ENCODE measurements at places on chromosomes 16 and 17.

DNA sequence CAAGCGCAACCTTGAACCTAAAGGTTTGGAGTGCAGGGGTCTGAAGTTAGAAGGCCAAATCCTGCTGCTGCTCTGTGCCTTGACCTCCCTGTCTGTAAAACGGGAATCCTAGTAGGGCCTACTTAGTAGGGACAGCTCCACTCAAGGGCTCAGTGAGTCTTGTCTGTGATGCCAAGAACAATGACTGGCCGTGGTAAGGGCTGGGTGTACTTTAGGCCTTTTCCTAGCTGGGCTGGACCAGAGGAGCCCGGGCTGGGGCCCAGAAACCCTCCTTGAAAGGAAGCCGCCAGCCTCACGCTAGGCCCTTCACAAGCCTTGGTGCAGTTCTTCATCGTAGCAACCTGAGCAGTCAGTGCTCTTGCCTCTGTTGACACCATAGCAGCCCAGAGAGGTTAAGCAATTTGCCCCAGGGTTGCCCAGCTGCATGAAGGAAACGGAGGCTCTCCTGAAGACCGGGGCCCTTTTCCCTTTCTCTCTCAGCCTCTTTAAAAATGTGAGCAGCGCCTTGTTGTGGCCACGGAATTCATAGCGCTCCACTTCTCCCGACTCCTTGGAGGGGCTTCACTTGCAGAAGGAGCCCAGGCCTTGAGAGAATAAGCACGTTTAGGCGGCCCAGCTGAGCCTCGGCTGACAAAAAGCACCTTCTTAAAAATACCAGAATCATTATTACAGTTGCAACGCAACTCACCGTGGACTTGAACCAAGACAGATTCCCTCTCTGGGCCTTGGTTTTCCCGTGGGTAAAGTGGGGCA, 4.4 kb downstream of the NECAB2 start:
- no peak for DNase-seq

- DNase-seq, result no peak
These were observed 153.5 kb upstream of the CIBAR2 start for GRCh38 chr16:85265810-85266209.

DNA sequence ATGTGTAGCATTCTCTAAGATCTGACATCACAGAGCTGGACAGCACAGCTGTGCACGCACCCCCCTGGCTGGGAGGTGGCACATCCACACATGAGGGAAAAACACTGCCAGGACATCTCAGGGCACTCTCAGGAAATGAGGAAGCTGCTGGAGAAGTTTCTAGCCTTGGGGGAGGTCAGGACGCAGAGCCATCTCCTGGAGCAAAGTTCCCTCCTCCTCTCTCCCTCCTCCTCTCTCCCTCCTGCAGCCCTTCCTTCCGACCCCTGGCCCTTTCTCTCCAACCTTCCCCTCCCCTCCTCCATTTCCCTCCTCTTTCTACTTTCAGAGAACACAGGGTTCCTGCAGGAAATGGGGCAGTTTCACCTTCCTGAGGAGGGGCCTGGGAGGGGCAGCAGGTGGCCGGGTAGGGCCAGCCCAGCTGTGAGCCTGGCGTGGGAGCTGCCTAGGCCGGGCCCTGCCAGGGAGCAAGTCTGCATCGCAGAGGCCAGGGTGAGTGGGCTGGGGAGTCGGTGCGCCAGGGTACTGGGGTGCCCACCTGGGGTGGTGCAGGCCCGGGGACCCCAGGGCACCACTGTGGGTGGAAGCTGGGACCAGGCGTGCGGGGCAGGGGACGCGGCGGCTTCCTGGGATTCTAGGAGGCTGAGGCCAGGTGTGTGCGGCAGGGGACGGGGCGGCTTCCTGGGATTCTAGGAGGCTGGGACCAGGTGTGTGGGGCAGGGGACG, at the start of gene DPEP1:
Gene DPEP1 (plus strand): TSS at position 412 of the 723 bp plus-strand sequence. CDS start 16,769 bp downstream, outside the sequence.
- DNase-seq, result no peak

- no peak for DNase-seq
These were observed 94.2 kb downstream of the HELZ start for GRCh38 chr17:67150826-67151225.

DNA sequence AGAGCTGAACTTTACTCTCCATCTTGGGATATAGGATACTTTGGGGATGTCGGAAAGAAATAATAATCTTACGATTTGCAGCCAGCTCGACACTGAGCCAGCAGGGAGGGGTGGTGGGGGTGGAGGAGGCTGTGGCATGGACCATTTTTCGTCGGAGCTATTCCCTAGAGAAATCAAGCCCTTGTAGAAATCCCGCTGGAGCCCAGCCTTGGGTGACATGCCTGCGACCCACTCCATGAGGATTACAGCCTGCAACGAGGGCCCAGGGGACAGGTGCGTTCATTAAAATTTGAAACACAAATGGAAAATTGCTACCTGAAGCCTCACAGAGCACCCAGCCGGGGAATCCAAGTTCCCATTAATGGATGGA, 82.8 kb upstream of the GSE1 start:
- no peak for DNase-seq

DNA sequence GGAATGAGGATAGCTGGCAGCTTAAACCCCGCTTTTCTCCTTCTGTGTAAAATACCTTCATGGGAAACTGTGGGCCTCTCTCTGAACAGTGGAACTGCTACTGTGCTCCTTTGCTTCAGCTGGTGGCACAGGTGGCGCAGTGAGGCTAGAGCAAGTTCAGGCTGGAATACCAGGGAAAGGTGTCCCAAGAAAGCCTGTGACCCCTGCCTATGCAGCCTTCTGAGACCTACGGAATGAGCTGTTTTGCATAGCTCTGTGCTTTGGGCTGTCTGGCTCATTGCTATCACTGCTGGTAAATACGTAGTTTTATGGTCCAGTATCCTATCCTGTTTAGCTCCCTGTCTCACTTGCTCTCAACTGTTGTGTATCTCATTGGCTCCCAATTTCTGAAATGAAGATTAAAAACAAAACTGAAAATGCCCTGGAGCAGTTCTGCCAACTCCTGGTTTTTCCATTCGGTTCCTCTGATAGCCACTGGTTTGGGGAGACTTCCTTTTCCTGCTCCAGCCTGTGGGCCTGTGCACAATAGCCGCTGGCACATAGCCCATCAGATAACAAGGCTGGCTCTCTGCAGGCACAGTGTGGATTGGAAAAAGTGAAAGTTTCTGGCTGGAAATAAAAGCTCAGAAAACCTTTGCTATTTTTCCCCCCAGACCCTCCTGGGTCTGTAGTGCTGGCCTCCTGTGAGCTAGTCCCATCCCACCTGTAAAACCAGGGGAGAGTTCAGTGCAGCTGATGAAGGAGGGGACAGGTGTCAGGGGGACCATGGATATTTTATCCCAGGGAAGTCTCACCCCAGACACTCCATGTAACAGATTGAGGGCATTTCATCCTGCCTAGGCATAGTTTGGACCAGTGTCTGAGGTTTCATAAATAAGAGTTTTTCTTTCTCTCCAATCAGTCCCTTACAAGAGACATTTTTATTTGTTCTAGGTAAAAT, 24.0 kb downstream of the LIMD2 start:
- DNase-seq, result no peak

GRCh38 chr17:61465550-61466237, 13.5 kb downstream of the TBX4 start:
- DNase-seq, result no peak

GRCh38 chr16:84212154-84212553, 21.2 kb downstream of the ADAD2 start:
- no peak for DNase-seq

DNA sequence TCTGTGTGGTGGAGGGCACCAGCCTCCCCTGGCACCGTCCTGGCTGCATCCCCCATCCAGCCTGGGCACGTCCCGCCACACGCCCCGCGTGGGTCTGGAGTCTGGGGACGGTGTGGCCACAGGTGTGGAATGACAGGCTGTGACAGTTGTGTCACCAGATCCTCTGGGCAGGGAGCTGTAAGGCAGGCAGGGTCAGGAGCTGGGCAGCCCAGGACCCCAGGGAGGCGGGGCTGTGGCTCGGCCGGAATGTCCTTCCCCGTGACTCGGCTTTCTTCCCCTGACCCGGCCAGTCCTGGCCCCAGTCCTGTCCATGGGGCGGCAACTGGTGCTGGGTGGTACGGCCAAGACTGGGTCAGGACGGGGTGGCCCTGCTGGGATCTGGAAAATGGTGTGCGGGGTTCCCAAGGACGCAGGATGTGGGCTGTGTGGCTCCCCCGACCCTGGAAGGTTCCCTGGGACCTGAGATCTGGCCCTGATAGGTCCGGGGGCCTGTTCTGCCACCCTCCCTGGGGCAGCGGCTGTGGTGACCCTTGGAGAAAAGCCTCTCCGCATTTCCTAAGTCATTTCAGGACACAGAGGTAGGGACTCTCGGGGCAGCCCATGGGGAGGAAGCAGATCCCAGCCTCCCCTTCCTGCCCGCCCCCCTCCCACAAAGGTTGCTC, 3.3 kb upstream of the SLC16A3 start:
- DNase-seq, result peak; percentile 52

- no peak for DNase-seq
These were observed 19.1 kb upstream of the RASD1 start for GRCh38 chr17:17514993-17515933.

DNA sequence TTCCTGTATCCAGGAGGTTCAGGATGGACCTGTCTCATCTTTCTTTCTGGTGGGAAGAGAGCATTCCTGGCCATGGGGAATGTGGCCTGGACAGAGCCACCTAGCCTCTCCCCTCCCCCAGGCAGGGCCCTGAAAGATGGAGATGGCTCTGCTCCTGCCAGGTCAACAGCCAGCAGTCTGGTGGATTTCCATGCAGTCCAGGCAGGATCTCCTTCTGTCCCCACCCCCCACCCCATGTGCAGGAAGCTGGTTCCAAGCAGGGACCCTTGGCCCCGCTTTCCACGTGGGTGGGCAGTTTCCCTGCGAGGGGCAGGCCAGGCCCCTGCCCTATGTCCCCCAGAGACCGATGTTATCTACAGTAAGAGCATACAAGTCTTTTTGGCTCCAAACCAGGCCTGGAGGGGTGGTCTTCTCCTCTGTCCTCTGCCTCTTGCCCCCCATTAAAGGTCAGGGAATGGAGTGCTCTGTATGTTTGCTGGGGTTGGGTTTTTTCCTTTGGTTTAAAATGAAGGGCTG, 240.5 kb downstream of the SEC14L1 start:
- no peak for DNase-seq

DNA sequence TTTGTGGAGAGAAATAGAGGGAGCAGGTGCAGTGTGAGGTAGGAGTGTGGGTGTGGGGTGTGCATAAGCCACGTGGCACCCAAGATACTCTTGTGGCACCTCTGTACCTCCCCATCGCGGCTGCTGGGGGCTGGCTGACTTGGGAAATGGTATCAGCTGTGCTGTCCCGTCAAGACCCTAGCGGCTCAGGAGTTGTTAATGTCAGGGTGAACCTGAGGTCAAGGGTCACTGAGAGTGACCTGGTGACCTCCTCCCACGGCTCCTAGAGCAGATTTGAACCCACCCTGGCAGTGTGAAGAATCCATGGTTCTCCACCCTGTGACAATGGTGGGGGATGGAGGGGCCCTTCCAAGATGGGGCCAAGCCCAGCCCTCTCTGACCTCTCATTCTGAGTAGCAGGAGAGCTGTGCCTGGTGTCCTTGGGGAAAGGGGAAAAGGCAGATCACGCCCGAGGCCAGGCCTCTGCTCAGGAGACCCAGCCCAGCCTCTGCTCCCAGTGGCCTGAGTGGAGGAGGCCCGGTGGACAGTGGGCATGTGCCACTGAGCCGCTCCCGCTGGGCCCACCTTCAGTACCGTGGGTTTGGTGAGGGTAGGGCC, 3.0 kb upstream of the WFIKKN2 start:
- no peak for DNase-seq

- DNase-seq, result no peak
These were observed 122.6 kb downstream of the NPIPB5 start for GRCh38 chr16:22633280-22633679.

- DNase-seq, result no peak
These were observed 190.0 kb upstream of the CIBAR2 start for GRCh38 chr16:85302018-85302847.

- no peak for DNase-seq
These were observed 5.3 kb upstream of the ADAT1 start for GRCh38 chr16:75628351-75628750.

- DNase-seq, result peak; percentile 25
These were observed 9.5 kb downstream of the KNOP1 start for GRCh38 chr16:19708296-19709205.

GRCh38 chr16:22297871-22298733, 893 bp downstream of the POLR3E start:
- DNase-seq, result peak; percentile 77

- no peak for DNase-seq
These were observed 26.2 kb downstream of the IL21R start for GRCh38 chr16:27428026-27428785.

DNA sequence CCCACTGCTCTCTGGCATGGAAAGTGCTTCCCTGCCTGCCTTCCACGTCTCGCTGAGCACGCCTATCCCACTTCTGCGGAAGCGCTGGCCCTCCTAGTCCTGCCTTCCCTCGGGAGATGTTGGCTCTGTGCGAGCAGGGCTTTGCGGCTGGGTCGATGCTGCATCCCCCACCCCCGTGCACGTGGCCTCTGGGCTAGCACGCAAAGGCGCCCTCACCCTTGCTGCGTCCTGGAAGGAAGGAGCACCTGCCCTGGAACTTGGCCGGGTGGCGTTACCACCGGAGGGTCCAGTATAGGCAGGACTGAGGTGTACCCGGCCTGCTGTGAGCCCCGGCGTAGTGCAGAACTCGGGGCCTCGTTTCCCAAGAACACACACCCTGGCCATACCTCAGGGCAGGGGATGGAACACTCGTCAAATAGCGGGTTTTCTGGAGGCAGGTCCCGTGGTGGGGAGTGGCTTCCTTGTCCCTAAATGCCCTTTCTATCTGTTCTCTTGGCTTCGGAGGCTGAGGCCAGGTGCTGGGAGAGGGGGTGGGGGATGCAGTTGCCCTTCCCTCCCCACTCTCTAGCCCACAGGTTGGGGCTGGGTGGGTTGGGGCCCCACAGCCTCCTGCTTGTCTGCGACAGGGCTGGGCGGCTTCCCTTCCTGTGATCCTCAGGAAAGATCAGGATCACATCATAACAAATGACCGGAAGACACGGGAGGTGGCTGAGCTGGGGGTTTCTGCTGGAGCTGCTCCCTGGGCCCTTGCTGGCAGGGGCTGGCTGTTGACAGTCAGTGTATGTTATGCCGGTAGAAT, 17.4 kb downstream of the BAIAP2 start:
- DNase-seq, result no peak

DNA sequence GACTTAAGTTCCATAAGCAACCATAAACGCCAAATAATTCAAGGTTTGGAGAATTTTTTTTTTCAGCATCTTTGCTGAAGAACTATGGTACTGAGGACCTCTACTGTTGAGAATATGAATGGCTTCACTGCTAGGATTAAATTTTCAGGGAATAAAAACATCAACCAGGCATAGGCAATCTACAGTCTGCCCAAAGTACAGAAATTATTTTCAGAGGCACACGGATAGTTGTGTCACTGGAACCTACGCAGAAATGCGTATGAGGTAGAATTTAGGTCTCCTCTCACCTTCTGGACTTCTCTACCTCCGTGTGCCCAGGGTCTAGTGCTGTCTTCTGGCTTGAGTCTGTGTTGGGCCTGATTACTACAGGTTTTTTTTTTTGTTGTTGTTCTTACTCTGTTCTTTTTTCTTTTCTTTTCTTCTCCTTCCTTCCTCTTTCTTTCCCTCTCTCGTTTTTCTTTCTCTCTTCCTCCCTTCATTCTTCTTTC, 39.7 kb downstream of the NACA2 start:
- DNase-seq, result no peak

- DNase-seq, result no peak
These were observed 9.7 kb downstream of the CSF3 start for GRCh38 chr17:40024901-40025300.

GRCh38 chr17:28675980-28676379, 14.0 kb downstream of the SUPT6H start:
- no peak for DNase-seq
